ENCODE measurements at places on chromosomes 6 and 20. TPM values are rescaled to one million over a fixed set of nuclear protein-coding genes. Genes with fewer than 3 reads are reported as not detected.

Gene BACH2
- 1.4 TPM for total RNA-seq

Gene KHDC1
- total RNA-seq, result 1.1 TPM

Gene BANF2
- not detected for total RNA-seq

- no peak for DNase-seq
Measured at GRCh38 chr6:20582586-20583443, 48.6 kb downstream of the CDKAL1 start.

- no peak for DNase-seq
Measured at GRCh38 chr6:145042559-145042958, 692.8 kb downstream of the EPM2A start.

GRCh38 chr20:48760403-48760983, 67.3 kb downstream of the PREX1 start:
- peak; percentile 32 for DNase-seq

- no peak for DNase-seq
Measured at GRCh38 chr6:89952105-89952671, 57.9 kb downstream of the GJA10 start.

- no peak for DNase-seq
Measured at GRCh38 chr6:79421001-79421411, 116.2 kb downstream of the LCA5 start.

DNA sequence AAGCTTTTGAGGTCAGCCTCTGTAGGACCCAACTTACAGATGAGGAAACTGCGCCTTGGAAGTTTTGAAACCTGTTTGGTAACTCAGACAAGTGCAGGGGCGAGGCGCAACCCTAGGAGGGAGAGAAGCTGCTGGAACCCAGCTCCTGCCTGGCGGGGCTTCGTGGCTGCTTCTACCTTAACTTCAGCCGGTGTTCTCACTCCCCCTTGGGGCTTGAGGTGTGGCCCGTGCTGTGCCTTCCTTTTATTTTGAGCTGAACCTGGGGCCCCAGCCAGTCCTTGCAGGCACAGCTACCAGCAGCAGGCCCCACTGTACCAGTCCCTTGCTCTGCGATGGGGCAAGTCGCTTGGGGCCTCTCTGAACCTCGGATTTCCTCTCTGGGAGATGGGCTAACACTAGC, 12.0 kb downstream of the RBM38 start:
- no peak for DNase-seq

- no peak for DNase-seq
Measured at GRCh38 chr6:17768881-17769280, 62.2 kb upstream of the NUP153 start.

GRCh38 chr6:129235167-129236000, 352.4 kb downstream of the LAMA2 start:
- no peak for DNase-seq

DNA sequence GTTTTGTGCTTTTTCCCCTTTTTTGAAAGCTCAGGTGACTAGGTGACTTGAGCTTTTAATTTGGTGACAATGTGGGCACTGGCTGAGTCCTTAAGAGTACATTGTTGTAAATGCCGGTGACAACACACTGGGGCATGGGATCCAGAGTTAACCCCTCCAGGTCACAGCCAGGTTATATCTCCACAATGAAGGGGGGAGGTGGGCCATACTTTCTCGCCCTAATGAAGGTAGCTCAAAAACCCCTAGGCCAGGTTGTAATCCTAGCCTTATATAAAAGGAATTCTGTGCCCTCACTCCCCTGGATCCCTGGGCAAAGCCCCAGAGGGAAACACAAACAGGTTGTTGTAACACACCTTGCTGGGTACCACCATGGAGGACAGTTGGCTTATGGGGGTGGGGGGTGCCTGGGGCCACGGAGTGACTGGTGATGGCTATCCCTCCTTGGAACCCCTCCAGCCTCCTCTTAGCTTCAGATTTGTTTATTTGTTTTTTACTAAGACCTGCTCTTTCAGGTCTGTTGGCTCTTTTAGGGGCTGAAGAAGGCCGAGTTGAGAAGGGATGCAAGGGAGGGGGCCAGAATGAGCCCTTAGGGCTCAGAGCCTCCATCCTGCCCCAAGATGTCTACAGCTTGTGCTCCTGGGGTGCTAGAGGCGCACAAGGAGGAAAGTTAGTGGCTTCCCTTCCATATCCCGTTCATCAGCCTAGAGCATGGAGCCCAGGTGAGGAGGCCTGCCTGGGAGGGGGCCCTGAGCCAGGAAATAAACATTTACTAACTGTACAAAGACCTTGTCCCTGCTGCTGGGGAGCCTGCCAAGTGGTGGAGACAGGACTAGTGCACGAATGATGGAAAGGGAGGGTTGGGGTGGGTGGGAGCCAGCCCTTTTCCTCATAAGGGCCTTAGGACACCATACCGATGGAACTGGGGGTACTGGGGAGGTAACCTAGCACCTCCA, 2.2 kb upstream of the VEGFA start:
- DNase-seq, result no peak

DNA sequence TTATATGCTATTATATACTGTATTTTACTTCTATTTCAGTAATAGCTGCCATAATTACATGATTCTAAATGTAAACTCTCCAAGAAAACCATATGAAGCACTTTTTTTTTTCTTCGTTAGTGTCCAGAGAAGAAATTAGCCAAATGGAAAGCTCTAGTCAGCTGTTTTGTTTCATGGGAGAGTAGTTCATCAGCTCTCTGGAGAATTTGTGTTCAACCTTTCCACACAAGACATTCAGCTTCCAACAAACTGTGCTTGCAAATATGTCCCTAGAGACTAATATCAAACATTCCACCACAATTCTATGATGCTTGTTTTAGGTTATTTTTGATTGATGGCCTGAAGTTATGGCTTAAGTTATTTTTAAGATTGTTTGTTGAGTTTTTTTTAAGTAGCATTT, 19.5 kb downstream of the FHL5 start:
- DNase-seq, result no peak

GRCh38 chr20:432208-432607, 24.1 kb downstream of the RBCK1 start:
- DNase-seq, result no peak

GRCh38 chr20:38343311-38344106, 2.8 kb upstream of the LBP start:
- peak; percentile 62 for DNase-seq

DNA sequence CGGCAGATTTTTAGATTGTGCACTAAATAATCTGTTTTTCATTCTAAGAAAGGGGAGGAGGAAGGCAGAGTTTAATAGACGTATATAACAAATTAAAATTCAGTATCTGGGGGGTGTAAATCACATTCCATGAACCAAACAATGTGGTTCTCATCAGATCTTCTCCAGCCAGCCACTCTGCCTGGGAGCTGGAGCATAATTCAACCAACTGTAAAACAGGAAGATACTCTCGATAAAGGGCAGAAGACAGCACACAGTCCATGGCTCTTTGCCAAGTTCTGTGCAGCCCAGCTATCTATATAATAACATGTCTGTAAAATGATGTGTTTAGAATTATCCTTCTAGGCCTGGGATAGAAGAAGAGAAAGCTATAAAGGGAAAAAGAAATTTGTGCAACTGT, 289.9 kb upstream of the ZFP64 start:
- no peak for DNase-seq

DNA sequence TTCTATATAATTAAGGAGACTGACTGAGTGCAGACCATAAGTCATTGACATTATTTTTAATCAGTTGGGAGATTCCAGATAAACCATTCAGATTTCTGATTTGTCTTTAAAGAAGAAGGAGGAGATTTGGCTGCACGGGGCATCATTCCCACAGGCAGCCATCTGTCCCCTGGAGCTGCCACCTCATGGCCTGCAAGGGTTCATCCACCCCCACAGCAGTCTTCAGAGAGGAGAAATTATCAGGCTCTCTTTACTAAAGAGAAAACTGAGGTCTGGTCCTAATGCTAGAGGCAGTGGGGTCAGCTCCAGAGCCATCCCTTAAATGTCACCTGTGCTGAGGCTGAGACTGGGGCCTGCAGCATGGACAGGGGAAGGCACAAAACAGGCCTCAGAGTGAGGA, 501.3 kb upstream of the SULF2 start:
- no peak for DNase-seq
